NCI-H1092 treated with DMSO at 0.1 percent for 48 hours (cell line): ENCODE measurements at places on chromosomes 2 and 18.

DNA sequence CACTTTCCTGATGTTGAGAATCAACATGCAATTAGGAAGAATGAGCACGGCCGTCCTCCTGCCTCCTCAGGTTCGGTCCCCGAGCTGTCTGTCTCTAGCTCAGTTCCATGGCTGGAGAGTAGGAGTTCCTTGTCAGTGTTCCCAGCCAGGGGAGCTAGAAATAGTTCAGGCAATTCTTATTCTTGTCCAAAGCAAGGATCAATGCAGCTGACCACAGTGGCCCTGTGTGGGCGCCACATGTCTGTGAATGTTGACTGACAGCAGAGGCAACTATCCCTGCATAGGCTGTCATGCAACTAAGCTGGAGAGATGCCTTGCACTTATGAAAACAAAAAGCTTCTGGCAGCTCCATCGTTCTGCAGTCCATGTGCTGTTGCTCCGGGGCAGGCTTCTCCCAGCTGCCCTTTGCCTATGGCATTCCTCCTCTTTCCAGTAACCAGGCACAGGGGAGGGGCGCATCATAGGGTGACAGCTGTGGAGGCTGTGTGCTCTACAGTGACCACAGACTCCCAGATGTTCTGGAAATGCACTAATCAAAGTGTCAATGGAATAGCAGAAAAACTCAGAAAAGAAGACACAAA is 58.7 kb downstream of the PDCL3 start:
- DNase-seq: no peak

GRCh38 chr2:69007169-69007568 is 5.8 kb upstream of the ANTXR1 start:
- no peak for DNase-seq

DNA sequence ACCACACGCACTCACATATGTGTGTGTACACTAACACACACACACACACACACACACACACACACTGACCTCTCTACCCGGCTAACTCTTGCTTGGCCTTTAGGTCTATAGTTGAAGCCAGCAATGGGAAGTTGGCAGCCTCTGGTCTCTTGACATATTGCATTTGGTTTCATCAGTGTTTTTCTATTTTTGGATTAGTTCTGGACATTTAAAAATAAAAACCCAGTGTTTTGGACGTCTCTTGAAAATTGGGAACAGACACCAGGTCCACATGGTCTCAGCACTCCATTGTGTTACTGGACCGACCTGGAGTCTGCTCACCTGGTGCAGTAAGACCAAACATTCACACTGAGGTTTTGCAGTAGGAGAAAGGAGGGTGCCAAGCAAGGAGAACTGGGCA is 50.4 kb upstream of the AFF3 start:
- no peak for DNase-seq

DNA sequence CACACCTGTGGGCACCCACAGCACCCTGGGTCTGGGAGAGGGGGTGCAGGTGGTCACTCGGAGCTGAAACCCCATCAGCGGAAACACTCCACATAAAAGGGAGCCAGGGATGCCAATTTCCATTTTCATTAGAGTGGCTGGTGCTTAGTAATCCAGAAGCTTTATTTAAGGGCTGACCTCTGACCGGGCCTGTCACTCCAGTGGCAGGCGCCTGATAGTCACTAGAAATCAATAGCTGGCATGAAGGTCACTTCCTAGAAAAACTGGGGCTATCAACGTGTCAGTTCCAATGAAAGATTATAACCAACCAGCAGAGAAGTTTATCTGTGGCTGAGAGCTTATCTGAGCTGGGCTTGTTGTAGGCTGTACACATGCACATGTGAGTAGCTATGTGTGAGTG is 333.7 kb upstream of the SKOR2 start:
- no peak for DNase-seq

DNA sequence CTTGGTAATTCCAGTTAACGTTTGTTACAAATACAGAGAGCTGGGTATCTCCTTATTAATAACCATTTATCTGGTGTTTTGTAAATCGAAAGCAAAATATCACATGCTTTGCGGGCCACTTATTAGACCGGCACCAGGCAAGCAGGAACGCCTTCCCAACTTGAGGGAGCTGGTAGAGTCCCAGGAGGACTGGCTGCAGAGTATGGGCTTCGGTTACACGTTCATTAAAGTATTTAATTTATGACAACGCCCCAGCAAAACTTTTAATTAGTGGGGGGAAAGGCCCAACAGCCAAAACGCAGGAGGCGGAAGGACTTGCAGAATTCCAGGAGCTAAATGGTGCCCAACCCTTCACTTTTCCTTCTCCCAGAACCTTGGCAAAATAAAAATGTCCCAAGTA is 3.7 kb downstream of the SMAD7 start:
- DNase-seq: no peak

GRCh38 chr2:208182835-208183234 is 7.0 kb downstream of the C2orf80 start:
- no peak for DNase-seq

DNA sequence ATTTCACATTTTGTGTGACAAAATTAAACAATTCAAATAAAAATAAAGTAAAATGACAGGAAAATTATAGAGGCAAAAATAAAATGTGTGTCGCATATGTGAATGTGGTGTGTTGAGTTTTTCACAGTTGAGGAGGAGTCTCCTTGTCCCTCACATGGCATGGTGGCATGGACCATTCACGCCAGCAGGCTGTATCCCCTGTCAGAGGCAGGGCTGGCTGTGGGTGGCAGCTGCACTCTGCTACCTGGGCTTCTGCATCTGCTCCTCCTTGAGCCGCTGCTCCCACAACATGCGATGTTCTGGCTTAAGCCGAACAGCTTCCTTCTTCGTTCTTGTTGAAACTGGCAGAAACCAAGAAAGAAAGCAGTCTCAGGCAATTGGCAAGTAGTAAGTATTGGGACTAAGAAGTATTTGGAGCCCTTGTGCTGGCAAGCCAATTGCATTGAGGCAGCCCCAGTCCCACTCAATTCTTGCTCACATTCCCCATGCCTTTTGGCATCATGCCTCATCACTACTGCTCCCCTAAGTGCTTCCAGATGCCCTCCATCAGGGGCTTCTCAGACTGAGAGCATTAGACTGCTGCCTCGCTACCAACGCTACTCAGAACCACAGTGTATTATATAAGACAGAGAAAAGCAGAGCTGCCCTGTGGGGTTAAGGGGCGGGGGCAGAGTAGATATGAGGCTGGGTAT is 177.9 kb upstream of the NABP1 start:
- peak; percentile 6 for DNase-seq

DNA sequence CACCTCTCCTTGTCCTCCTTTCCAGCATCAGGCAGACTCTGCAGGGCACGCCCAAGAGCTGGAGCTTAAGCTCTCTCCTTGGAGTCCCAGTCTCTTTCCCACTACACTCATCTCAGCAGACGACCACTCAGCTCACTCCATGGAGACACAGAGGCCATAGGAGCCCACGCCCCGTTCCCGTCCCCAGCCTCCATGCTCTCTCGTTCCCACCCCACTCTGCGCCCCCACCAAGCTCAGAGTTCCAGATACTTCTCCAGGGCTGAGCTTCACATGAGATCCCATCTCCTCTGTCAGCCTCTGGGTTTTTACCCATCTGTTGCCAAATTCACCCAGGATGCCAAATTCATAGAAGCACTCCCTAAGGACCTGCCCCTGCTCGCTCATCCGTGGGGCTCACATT is 87.3 kb downstream of the MALT1 start:
- no peak for DNase-seq

DNA sequence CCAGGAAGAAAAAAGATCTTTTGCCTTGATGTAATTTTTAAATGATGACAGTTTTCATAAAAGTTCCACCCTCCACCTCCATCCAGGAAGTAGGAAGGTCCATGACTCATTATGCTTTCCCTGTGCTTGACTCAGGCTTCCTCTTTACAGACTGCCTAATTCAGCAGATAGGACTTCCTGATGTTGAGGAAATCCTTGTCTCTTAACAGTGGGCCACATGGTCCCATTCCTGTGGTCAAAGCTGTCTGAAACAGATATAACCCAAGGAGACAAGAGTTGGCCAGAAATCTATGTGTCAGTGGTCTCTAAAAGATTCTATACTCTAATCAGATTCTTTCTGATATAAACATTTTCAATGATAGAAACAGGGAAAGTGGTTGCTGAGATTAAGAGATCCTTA is 119.1 kb downstream of the BAZ2B start:
- no peak for DNase-seq

DNA sequence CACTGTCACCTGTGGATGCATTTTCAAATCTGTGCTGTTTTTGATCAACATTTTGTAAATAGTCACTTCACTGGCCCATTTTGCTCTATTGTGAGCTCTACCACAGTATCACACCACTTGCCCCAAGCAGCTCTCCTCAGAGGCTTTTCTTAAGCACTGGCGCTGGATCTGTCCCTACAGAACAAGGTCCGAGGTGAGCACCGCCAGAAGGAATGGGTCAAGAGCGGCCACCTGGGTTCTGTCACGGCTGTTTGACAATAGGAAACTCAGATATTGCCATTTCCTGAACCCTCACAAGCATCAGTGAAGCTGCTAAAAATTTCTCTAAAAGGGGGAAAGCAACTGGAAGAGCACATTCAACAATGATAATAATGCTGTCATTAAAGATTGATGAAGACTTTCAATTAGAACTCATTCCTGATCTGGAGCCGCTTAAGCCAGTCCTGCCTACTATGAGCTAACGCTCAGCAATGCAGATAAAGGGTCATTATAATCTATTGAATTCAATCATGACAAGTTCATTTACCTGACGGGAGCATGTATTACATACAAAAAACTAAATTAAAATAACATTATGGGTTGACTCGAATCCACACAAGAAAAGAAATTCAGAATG is 514.0 kb downstream of the GALR1 start:
- DNase-seq: no peak

DNA sequence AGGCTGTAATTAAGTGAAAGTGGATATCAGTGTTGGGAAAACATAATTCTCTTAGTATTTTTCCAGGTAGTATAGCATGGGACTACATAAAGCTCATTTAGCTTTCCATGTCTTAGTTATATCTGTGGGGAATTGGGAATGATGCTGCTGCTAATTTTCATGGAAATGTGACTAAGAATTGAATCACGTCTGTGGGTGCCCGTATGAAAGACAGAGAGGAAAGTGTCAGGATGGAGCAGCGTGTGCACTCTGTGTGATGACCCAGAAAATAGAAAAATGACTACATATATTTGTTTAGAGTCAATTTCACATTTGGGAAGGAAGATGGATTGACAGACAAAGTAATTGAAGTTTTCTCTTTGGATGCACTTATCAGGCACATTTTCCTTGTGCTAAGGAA is 212.1 kb downstream of the PTPRM start:
- no peak for DNase-seq

- DNase-seq: no peak
These were observed 216.5 kb downstream of the DYSF start for GRCh38 chr2:71669628-71670429.

- DNase-seq: no peak
These were observed 3.7 kb downstream of the GKN1 start for GRCh38 chr2:68978098-68978497.

DNA sequence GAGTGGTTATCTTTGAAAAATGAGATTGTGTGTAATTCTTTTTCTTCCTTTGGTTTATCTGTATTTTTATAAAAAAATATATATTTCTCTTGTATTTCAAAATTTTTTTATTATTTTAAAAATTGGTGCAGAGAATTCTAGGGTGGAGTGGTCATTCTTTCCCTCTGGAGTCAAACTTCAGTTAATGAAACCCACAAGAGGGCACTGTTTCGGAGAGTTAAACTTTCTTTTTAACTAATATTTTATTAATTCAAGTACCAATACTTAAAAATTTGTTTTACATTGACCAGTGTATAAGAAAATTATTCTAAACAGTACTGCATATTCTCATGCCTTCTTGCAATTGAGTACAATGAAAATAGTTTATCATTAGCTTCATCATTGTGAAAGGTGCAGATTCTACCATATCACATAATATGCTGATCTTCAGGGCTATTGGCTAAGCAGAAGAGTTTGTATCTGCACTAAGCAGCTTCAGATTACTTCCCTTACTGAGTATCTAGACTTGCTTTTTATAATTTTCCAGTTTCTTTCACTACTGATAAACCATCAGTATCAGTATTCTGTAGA is 50.1 kb downstream of the HS1BP3 start:
- DNase-seq: no peak

GRCh38 chr2:120867290-120868241 is 131.9 kb downstream of the GLI2 start:
- no peak for DNase-seq
